ENCODE measurements at places on chromosomes 7 and 10.

- DNase-seq = no peak
Measured at GRCh38 chr7:90856351-90857070, 260.4 kb downstream of the CDK14 start.

- no peak for DNase-seq
Measured at GRCh38 chr10:35889971-35890675, 248.0 kb upstream of the FZD8 start.

GRCh38 chr10:35432781-35433338 lies 96.6 kb downstream of the CCNY start:
- no peak for DNase-seq

DNA sequence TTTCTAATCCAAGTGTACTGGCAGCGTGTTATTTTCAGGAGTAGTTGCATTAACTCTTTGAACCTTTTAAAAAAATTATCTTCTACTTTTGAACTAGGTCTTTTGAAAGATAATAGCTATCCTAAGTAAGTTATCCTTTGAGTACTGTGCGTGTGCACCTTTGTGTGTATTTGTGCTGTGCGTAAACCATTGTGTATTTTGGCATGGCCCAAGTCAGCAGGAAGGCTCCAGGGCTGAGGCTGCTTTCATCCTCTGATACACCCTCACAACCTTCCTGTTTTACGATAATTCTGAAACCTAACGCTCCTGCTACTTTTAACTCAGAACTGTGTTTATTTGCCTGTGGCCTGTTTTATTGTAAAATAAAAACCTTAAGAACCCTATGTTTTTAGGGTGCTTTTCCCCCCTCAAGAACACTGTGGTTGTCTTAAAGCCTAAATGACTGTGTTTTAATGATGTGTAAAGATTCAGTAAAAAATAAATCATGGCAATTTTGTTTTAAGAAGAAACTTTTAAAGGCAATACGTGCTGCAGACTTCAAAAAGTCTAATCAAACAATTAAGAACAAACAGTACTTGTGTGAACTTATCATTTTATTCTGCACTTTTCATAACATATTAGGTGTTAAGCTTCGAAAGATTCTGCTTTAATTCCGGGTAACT lies 57.5 kb downstream of the HDAC9 start:
- no peak for DNase-seq

DNA sequence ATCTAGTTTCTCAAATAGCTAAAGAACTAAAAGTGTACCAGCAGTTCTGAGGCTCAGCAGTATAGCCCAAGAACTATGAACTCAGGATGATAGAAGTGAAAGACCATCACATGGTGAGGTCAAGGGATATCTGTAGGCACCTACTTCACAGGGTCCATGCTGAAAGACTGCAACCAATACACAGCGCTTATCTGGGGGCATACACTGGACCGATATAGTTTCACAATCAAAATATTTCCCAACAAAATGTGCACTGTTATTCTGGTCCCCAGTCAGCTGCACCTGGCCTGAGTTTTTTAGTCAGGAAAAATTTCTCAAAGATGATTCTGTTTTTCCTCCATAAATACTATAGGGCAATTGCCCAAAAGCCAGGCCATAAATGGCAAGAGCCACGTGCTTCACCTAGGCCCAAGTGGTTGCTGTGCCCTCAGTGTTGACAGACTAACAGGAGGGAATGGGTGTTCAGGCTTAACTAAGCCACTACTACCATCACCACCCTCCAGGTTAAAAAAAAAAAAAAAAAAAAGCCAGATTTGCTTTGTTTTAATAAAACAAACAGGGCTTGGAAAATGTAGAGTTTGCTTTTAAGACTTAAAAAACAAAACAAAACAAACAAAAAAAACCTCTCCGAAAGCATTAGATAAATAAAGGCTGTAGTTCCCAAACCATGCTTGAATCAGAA lies 58.5 kb downstream of the OGDH start:
- no peak for DNase-seq

GRCh38 chr10:96517284-96517683 lies 3.6 kb upstream of the TLL2 start:
- no peak for DNase-seq

GRCh38 chr7:121503039-121503438 lies 106.9 kb upstream of the FAM3C start:
- DNase-seq = no peak

- DNase-seq = no peak
Measured at GRCh38 chr10:8321990-8322389, 267.5 kb downstream of the GATA3 start.

DNA sequence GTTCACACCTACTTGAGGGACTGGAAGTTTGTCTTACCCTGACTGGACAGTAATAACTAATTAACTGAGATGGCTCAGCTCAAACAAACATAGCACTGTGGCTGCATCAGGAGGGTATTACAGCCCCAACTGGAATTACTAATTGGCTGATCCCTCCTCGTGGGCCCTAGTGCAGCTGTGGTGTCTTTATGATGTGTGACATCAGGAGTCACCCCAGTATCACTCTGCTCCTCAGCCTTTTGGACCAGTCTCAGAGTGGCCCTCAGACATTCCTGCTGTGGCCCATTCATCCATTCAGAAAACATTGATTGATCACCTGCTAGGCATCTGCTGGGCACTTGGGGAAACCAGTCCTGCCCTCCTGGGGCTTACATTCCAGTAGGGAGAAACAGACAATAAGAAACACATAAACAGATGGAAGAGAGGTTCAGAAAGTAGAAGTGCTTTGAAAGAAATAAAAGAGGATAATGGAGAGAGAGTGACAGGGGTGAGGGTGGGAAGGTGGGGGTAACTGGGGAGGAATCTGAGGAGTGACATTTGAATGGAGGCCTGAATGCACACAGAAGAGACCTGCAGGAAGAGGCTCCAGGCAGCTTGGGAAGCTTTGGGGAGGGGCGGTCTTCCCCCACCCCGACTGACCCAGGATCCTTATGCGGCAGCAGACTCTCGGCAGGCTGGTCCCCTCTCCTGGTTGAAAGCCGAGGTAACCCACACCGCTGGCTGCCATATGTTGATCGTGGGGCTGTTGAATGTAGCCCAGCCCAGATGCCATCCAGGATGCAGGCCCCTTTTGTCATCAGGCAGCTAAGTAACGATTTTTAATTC lies 113.1 kb downstream of the C10orf105 start:
- no peak for DNase-seq

- no peak for DNase-seq
Measured at GRCh38 chr7:31074120-31074383, 21.9 kb downstream of the ADCYAP1R1 start.

DNA sequence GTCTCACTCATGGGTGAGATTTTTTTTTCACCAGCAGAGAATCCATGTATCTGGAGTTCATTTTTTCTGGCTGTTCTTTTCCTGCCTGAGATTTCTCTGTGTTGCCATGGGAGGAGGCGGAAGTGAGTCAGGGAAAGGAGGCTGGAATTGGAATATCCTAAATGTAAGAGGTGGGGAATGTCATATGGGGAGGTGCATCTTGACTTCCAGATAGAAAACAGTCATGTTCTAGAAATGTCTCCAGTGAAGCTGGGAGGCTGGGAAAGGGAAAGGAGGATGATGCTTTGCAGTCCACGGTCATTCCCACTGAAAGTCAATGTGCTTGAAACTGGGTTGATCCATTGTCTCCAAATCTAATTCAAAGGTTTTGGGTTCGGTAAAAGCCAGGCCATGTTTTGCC lies 39.7 kb upstream of the HPS1 start:
- no peak for DNase-seq

DNA sequence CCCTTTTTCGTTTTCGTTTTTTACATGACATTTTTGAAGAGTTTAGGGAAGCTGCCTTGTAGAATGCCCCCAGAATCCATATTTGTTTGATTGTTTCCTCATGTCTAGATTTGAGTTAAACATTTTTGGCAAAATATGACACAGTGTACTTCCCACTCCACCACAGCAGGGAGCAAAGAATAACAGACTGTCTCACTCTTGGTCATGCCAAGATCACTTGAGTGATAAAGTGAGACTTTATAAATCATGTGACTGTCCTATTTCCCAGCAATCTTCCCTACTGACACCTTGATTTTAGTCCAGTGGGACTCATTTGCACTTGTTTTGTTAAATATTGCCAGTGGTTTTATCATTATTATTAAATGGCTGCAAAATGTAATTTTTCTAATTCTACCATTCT lies 44.4 kb upstream of the USP6NL start:
- DNase-seq = no peak

GRCh38 chr10:123496375-123496774 lies 169.8 kb upstream of the GPR26 start:
- no peak for DNase-seq

DNA sequence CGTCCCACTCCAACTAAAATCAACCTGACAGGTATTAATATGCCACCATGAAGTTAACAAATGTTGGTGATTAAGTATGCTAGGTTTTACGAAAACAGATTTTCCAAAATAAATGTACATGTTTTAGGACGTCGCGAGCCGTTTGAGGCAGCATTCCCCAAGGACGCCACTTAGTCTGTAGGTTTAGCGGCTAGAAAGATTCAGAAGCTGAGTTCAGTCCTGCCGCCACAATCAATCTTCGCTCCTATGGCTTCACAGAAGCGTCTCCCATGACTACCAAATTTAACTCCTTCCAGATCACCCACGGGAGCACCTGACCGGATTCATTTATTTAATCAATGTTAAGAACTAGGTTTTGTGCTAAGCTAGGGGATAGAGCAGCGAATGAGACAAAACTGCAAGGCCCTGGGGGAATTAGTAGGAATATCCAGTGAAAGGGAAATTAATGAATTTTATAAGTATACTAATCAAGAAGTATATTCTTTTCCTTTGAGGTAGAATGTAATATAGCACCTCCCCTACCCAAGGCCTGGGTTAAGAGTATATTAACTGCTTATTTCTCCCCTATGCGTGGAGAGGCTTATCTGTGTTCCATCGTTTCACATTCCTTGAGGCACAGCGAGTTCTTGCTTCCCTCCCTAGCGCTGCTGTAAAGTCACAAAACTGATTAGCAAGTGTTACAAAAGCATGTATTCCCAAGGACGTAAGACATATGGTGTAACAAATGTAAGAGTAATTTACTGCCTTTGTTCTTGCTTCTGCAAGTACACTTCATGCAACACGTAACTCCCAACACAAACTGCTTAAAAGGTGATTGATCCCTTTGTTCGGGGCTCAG lies 994 bp upstream of the CYP51A1 start:
- DNase-seq = no peak

DNA sequence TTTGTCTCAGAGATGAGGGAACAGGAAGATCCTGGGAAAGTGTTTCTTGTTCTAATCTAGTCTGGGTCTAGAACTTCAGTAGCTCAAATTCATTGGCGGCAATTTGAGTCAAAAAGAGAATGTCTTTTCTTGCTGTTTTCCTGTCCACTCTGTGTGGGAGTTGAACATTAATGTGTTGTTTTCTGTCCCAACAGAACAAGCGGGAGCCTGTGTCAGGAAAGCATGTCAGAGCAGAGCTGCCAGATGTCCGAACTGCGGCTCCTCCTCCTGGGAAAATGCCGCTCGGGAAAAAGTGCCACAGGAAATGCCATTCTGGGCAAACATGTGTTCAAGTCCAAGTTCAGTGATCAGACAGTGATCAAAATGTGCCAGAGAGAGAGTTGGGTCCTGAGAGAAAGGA lies 16.0 kb downstream of the GIMAP8 start:
- DNase-seq = no peak

GRCh38 chr7:66974986-66975590 lies 20.3 kb downstream of the SBDS start:
- no peak for DNase-seq

DNA sequence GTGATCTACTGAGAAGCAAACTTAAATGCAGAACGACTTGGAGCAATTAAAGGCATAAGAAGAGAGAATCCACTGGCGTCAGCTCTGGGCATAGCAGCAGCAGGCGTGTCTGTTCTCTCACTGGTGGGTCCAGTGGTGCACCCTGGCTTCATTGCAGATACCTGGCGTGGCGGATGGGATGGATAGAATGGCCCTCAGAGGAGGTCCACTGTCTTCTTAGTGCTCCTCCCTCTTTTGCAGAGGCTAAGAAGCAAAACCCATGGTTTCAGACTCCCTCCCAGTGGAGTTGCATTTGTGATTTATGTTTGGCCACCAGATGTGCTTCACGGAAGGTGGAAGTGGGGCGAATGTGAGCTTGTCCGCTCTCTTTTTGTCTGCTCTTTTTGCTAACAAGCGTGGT lies 28.4 kb upstream of the PRKAG2 start:
- no peak for DNase-seq

GRCh38 chr7:23968791-23969190 lies 258.8 kb downstream of the STK31 start:
- no peak for DNase-seq

- no peak for DNase-seq
Measured at GRCh38 chr10:42149027-42149700, 489.2 kb downstream of the ZNF33B start.

DNA sequence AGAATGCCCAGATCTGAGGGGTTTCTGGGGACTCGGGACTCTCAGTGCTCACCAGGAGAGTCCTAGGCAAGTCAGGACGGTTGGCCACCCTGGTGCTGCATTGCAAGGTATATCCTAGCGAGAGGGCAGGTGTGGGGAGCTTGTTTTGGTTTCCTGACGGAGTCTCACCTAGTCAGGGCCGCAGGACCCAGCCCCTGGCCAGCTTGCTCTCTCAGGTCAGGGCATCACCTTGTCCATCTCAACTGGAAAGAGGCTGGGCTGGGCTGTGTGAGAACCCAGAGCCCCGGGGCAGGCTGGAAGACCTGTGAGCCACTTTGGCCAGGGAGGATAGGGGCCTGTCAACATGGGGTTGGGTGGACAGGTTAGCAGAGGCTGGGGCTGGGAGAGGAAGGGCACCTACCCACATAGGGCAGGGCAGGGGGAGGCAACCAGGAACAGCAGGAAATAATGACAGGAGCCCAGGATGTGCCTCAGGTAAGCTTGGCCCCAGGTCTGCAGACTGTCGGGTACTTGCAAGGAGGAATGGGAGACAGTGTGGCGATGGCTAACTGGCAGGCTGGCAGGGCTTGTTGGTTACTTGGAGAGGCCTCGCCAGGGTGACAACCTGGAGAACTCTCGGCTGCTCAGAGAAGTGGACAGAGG lies 31.5 kb downstream of the DNAJB12 start:
- no peak for DNase-seq

- DNase-seq = no peak
Measured at GRCh38 chr10:1370298-1370697, 314.1 kb downstream of the WDR37 start.

GRCh38 chr7:7761974-7762779 lies 43.8 kb upstream of the RPA3 start:
- DNase-seq = peak; percentile 12

All from epithelial cell of prostate (primary cell).